ENCODE measurements at places on chromosomes 7 and 10.

- DNase-seq = no peak
These were observed 51.0 kb downstream of the HHEX start for GRCh38 chr10:92740762-92741161.

GRCh38 chr7:33534833-33535232 lies 370.5 kb upstream of the BMPER start:
- DNase-seq = no peak

- DNase-seq = no peak
These were observed 71.9 kb downstream of the ELFN1 start for GRCh38 chr7:1741751-1742554.

- no peak for DNase-seq
These were observed 769.6 kb downstream of the GRID1 start for GRCh38 chr10:85597006-85597405.

DNA sequence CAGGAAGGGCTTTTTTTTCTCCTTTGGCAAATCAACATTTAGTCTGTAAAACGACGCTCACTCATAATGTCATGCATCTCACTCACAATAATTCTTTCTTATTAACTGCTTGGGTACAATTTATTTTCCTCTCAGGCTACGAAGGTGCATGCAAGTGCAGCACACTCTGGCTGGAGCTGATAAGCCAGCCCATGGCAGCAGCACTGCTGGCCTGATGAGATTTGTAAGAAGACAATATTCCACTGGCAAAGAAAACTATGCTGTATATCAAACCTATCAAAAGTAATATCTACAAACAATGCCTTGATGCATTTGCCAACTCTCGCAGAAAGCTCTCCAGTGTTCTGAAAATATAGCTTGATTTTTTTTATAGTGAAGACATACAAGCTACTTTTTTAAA lies 170.0 kb upstream of the PHF14 start:
- DNase-seq = no peak

GRCh38 chr7:155685070-155685790 lies 40.8 kb downstream of the RBM33 start:
- no peak for DNase-seq

GRCh38 chr7:45026984-45027773 lies 27.2 kb downstream of the CCM2 start:
- DNase-seq = no peak

GRCh38 chr10:24360282-24361127 lies 151.6 kb downstream of the KIAA1217 start:
- no peak for DNase-seq

DNA sequence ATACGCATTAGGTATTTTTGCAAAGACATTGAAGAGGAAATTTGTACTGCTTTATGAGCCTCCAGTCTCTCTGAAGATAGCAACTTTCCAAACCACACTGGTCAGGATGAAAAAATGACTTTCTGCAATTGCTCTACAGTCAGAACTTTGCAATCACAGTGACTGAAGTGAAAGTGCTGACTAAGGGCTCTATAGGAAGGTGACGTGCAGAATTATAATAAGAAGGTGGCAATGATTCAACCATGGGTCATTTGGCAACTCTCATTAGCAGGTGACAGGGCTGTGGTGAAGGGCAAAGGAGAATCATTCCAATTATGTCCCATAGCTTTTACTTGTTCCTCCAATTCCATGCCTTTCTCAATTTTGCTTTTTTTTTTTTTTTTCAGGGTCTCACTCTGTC lies 311.0 kb downstream of the ANKRD30A start:
- DNase-seq = no peak

- no peak for DNase-seq
These were observed 5.0 kb downstream of the BCCIP start for GRCh38 chr10:125828311-125828710.

GRCh38 chr7:939843-940242 lies 14.6 kb downstream of the ADAP1 start:
- DNase-seq = no peak

DNA sequence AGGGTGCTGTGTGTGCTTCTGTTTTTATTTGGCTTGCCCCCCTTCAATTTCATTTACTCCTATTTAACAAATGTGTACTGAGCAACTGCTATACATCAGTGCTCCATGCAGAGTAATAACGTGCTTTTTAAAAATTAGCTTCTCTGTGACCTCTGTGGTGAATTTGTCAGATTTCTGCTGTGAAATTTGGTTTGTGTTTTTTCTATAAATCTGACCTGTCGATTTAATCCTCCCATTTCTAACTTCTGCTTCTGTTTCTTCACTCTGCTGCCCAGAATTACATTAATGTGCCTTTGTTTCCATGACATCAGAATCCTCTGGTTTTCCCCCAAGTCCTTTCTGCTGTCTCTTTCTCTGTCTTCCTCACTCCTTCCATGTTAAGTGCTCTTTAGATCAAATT lies 123.8 kb upstream of the CACNA2D1 start:
- no peak for DNase-seq

- no peak for DNase-seq
These were observed 3.6 kb upstream of the JAKMIP3 start for GRCh38 chr10:132062116-132062515.

- no peak for DNase-seq
These were observed 5.1 kb downstream of the TSPAN14 start for GRCh38 chr10:80459047-80459865.

- no peak for DNase-seq
These were observed 88.8 kb upstream of the ANLN start for GRCh38 chr7:36300696-36301350.

DNA sequence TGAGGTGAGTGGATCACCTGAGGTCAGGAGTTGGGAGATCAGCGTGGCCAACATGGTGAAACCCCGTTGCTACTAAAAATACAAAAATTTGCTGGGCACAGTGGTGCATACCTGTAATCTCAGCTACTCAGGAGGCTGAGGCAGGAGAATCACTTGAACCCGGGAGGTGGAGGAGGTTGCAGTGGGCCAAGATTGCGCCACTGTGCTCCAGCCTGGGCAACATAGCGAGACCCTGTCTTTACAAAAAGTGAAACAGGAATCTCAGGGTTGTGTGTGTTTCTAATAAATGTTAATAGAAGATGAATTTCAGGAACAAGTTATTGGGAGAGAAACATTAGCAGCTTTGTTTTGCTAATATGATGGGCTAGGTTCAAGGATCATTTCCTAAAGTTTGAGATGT lies 19.9 kb downstream of the PPP2R2D start:
- no peak for DNase-seq

- DNase-seq = no peak
These were observed 176.8 kb downstream of the C7orf25 start for GRCh38 chr7:42735081-42735480.

DNA sequence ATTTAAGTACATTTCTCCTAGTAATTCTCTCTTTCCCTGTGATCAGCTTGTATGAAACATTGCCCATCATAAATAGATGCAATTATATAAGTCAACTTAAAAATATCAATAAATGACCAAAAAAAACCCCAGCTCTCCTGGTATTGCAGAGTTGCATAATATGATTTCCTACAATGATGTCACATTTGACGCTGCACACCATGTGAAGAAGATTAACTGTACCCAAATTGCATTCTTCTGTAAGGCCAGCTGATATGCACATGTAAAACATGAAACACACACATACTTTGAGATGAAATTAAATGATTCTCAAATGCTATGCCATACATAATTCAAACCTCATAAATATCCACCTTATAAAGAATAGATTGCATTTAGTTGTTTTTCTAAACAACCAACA lies 115.5 kb downstream of the AGMO start:
- DNase-seq = no peak

DNA sequence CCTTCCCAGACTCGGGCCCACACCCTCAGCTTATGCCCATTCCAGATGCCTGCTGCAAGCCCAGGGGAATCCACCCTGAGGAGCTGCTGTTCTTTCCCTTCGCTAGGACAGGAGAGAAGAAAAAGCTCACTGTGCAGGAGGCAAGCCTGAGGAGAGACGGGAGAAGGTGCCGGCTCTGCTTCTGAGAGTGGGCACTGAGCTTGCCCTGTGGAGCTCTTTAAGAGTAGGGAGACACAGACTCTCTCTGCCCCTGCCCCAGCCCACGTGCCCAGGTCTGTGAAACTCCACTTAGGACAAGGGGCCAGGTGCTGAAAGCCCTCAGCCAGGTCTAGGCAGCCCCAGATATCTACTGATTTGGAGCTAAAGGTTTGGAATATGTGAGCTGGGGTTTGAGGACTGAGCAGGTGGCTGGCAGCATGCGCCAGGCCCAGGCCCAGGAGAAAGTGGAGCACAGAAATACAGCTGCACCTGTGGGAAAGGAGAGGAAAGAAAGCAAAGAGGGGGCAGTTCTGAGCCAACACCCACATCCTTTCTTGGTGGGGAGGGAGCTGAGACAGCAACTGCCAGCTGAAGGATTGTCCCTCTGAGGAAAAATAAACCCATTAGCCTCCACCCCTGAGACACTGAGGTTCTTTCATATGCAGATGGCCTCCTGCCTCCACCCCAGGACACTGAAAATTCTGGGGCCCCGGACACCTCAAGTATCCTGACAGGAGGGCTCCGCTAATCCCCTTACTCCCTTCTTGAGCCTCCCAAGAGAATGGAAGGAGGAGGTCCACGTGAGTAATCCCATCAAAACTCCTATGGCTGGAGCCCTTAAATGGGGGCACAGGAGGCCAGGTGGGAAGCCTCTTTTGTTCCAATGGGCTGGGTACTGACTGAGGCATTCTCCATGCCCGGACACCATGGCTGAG lies 7.3 kb downstream of the POLL start:
- DNase-seq = no peak

GRCh38 chr10:7986851-7987250 lies 67.6 kb upstream of the GATA3 start:
- DNase-seq = no peak

- no peak for DNase-seq
These were observed 57.1 kb upstream of the FAM20C start for GRCh38 chr7:135257-135653.

GRCh38 chr10:113313048-113313602 lies 239.7 kb upstream of the HABP2 start:
- DNase-seq = no peak

DNA sequence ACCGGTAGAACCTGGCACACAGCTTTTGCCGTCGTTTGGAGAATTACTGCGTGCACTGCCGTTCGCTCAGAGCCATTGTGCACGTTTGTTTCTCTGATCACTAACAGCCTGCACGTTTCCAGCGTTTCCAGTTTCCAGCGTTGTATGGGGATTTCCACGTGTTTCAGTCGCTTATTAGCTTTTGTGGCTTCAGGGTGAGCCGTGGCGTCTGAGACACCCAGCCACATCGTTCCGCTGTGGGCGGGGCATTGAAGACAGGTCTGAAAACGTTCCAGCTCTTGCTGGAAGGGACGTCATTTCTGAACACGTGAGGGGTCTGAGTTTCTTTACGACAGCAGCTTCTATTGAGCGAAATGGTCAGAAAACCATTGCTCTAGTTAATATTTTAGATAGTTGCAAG lies 164.8 kb downstream of the DNAJB6 start:
- DNase-seq = no peak

- no peak for DNase-seq
These were observed 78.6 kb downstream of the ARL5B start for GRCh38 chr10:18737841-18738240.

- DNase-seq = no peak
These were observed 367.9 kb downstream of the TFEC start for GRCh38 chr7:115662676-115663075.

DNA sequence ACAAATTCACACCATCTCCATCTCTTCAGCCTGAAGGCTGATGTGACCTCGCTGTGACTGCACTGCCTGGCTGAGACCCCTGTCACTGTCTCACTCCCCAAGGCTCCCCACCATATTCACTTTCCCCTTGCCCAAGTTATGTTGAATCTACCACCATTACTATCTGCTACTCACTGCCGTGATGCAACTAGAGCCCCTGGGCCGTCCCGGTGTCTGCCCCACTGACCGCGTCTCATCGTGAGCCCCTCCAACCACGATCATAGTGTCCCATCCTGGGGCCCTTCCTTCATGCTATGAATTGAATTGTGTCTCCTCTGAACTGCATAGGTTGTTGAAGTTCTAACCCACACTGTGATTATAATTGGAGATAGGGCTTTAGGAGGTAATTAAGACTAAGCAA lies 71.9 kb upstream of the CHST15 start:
- DNase-seq = no peak

DNA sequence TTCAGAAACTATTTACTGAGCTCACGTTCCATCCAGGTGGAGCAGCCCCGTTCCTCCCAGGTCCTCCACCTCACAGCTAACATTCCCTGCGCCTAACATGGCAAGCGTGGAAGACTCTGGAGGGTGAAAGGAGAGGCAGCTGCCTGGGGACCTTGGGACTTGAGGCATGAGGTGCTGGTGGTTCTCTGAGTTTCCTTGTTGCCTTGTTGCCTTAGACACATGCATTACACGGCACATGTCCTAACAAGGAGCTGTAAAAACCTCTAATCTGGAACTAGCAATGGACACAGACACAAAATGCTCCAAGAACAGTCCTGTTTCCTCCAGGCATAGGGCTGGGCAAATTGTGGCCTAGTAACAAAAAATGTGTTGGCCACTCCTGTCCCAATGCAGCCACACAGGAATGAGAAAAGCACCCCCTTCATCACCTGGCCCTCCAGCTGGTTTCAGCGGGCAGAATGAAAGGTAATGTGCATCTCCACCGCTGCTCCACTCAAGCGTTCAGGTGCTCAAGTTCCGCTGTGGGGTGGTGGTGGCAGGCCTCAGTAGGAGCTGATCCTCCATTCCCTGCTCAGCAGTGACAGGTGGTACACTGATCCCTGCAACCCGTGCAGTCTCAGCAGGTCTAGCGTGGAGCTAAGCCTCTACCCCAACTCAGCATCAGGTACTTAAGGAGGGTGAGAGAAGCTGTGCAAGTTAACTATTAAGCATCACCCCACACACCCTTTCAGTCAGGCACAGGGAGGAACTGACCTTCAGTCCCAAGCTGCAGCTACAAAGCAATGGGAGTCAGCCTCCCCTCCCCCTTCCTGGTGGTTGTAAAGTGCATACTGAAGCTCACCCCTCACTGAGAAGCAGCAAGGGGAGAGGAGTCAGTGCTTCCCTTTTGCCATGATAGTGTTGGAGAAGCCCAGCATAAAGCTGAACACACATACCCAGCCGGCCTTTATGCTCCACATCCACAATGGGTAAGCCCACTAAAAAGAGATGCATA lies 382.8 kb downstream of the SDK1 start:
- no peak for DNase-seq

- DNase-seq = no peak
These were observed 101.3 kb downstream of the TCERG1L start for GRCh38 chr10:131210181-131210580.

DNA sequence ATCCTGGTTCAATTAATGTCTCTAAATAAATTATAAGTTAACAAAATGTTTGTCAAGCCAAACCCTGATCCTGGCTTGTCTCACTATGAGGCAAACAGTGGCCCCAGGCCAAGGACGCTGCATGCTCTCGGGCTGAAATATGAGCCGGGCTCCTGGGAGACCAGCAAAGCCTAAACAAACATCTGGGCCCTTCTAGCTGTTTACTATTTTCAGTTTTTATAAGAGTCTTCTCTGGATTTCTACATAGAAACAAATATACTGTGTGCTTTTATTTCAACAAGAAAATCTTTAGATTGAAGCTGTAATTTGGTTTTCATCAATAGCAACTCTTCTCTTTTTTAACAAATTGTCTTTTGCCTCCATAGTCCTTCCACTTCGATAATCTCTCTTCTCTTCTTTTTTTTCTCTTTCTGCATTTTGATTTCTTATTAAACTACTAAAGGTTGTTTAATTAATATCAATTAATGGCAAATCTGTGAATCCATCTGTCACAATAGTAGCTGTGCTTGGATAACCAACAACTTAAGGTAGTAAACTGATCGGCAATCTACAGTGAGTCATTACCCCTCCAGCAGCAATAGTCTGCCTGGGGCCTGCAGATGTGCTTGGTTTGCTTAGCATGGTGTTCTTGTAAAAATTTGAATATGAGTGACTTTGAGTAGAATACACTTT lies 83.3 kb upstream of the DNAJC1 start:
- no peak for DNase-seq

- no peak for DNase-seq
These were observed 192.3 kb upstream of the PRSS58 start for GRCh38 chr7:142450206-142450605.

All from stimulated activated CD4-positive, alpha-beta T cell treated with anti-CD3 and anti-CD28 coated beads, Interleukin-12 subunit alpha, Interleukin-12 subunit beta, amount 100 ng/mL, for 24 hours (primary cell).